ENCODE measurements at places on chromosomes 16 and 17.

DNA sequence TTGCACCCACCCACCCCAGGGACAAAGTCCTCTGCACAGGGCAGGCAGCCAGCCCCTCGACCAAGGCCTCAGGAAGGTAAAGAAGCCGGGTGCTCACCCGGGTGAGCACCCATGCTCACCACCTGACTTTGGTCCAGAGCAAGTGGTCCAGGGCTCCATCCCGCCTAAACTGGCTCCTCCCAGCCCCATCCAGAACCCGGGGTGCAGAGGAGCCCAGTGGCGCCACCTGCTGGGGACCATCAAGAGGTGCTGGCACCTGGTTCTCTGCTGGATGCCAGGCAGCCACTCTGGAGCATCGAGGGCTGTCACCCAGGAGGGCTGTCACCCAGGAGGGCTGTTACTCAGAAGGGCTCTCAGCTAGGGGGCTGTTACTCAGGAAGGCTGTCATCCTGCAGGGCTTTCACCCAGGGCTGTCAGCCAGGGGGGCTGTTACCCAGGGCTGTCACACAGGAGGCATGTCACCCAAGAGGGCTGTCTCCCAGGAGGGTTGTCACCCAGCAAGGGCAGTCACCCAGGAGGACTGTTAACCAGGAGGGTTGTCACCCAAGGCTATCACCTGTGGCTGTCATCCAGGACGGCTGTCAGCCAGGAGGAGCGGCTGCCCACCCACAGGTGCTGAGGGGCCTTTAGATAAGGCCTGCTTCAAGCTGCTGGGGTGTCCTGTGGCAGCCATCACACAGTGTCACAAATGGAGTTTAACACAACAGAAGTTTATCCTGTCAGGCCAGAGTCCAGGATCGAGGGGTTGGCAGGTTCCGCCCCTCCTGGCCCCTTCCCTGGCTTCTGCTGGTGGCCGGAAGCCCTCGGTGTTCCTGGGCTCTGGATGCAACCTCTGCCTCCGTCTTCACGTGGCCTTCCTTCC is 98.5 kb downstream of the TNFRSF13B start:
- peak; percentile 24 for DNase-seq
- no peak overlapping the region for H3K27ac ChIP-seq
- peaks cover 2% of the 10 kb centered on the region for H3K27me3 ChIP-seq
- no peaks in the 10 kb centered on the region for H3K36me3 ChIP-seq
- no peaks in the 10 kb centered on the region for H3K4me1 ChIP-seq

GRCh38 chr16:61654962-61655361 is 381.3 kb downstream of the CDH8 start:
- no peaks in the 10 kb centered on the region for H3K36me3 ChIP-seq
- no peak overlapping the region for H3K27ac ChIP-seq
- no peaks in the 10 kb centered on the region for H3K27me3 ChIP-seq
- no peaks in the 10 kb centered on the region for H3K4me1 ChIP-seq

GRCh38 chr17:13484020-13484419 is 117.7 kb downstream of the HS3ST3A1 start:
- no peak for DNase-seq
- no peaks in the 10 kb centered on the region for H3K36me3 ChIP-seq
- H3K4me3 ChIP-seq = no peak overlapping the region

GRCh38 chr16:80602894-80603293 is 62.1 kb downstream of the DYNLRB2 start:
- H3K4me1 ChIP-seq = peaks cover 8% of the 10 kb centered on the region
- H3K36me3 ChIP-seq = peaks cover 4% of the 10 kb centered on the region
- H3K27me3 ChIP-seq = no peaks in the 10 kb centered on the region
- H3K4me3 ChIP-seq = no peak overlapping the region
- no peak overlapping the region for H3K27ac ChIP-seq
- DNase-seq = no peak

GRCh38 chr16:89498839-89499238 is 8.5 kb upstream of the ANKRD11 start:
- H3K27ac ChIP-seq = no peak overlapping the region
- no peak overlapping the region for H3K4me3 ChIP-seq
- no peaks in the 10 kb centered on the region for H3K4me1 ChIP-seq
- H3K27me3 ChIP-seq = no peaks in the 10 kb centered on the region
- no peak for DNase-seq

DNA sequence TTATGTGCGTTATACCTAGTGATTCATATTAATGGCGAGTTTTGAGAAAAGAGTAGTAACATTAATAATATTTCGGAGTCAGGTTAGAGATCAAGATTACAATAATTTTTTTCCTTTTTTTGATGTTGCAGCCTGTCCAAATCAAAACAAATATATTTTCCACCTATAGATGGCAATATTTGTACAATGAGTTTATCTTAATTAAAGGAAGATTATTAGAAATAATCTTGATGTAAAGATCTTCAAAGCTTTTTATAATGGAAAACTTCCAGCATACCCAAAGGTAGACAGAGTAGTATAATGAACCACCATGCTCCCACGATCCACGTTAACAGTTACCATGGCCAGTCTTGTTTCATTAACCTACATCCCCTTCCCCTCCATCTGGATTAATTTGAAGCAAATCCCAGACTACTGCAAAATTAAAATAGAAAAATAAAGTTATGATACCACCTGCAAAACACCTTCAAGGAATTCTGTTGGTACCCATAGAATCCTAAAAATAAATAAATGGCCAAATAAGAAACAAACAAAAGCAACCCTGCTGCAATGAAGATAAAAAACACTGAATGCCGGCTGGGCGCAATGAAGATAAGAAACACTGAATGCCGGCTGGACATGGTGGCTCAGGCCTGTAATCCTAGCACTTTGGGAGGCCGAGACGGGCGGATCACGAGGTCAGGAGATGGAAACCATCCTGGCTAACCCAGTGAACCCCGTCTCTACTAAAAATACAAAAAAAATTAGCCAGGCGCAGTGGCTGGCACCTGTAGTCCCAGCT is 46.5 kb upstream of the GINS3 start:
- H3K4me1 ChIP-seq = no peaks in the 10 kb centered on the region
- H3K4me3 ChIP-seq = no peak overlapping the region
- DNase-seq = no peak
- H3K36me3 ChIP-seq = no peaks in the 10 kb centered on the region

DNA sequence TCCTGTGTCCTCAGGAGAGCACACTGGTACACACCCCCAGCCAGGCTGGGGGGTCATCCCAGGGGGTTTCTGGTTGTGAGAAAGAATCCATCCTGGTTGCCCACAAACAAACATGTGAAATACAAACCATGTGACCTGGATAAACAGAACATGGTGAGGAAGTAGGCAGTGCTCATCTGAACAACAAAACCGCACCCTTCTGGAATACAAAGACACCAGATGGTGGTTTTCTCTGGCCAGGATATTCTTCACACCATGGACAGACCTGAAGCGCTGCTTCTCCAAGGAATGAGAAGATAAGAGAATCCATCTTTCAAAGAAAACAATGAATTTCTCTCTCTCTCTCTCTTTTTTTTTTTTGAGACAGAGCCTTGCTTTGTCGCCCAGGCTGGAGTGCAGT is 302.3 kb downstream of the SLC39A11 start:
- H3K27ac ChIP-seq = no peak overlapping the region
- no peak overlapping the region for H3K4me3 ChIP-seq
- H3K27me3 ChIP-seq = no peaks in the 10 kb centered on the region
- H3K4me1 ChIP-seq = no peaks in the 10 kb centered on the region

- no peak overlapping the region for H3K27ac ChIP-seq
- H3K4me3 ChIP-seq = no peak overlapping the region
- H3K36me3 ChIP-seq = peaks cover 16% of the 10 kb centered on the region
Observed at GRCh38 chr16:1355591-1355990, 3.9 kb downstream of the GNPTG start.

DNA sequence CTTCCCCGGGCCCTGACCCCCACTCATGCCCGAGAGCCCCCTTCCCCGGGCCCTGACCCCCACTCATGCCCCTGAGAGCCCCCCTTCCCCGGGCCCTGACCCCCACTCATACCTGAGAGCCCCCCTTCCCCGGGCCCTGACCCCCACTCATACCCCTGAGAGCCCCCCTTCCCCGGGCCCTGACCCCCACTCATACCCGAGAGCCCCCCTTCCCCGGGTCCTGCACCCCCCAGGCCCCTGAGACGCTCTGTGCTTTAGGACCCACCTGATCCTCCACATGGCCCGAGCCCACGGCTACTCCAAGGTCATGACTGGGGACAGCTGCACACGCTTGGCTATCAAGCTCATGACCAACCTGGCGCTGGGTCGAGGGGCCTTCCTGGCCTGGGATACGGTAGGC is 6.8 kb downstream of the CTU2 start:
- no peaks in the 10 kb centered on the region for H3K27me3 ChIP-seq
- no peak overlapping the region for H3K4me3 ChIP-seq
- DNase-seq = no peak
- no peak overlapping the region for H3K27ac ChIP-seq
- no peaks in the 10 kb centered on the region for H3K4me1 ChIP-seq
